ENCODE measurements at places on chromosomes 2 and 18. TPM values are rescaled to one million over a fixed set of nuclear protein-coding genes. Genes with fewer than 3 reads are reported as not detected.

- peak; percentile 75 for DNase-seq
These were observed 12.1 kb downstream of the GALNT14 start for GRCh38 chr2:31125918-31126695.

DNA sequence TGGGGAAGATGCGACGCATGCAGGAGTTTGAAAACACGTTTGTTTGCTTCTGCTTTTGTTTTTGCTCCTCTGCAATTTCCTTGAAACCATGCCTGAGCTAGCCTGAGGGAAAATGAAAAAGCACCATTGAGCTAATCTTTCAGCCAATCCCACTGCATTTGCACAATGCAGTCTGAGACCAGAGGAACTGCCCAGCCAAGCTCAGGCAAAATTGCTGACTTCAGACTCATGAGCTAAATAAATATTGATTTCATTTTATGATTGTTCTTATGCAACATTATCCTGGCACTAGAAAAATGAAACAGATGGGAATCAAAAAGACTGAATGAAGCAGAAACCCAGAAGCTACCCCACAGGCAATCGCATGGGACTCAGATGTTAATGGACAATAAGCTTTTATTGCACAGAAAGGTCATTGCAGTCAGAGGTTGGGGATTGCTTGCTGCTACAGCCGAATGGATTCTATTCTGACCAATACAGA lies 37.0 kb downstream of the TPRKB start:
- no peak for DNase-seq

- peak; percentile 74 for DNase-seq
These were observed 997 bp upstream of the TGIF1 start for GRCh38 chr18:3448838-3449511.

DNA sequence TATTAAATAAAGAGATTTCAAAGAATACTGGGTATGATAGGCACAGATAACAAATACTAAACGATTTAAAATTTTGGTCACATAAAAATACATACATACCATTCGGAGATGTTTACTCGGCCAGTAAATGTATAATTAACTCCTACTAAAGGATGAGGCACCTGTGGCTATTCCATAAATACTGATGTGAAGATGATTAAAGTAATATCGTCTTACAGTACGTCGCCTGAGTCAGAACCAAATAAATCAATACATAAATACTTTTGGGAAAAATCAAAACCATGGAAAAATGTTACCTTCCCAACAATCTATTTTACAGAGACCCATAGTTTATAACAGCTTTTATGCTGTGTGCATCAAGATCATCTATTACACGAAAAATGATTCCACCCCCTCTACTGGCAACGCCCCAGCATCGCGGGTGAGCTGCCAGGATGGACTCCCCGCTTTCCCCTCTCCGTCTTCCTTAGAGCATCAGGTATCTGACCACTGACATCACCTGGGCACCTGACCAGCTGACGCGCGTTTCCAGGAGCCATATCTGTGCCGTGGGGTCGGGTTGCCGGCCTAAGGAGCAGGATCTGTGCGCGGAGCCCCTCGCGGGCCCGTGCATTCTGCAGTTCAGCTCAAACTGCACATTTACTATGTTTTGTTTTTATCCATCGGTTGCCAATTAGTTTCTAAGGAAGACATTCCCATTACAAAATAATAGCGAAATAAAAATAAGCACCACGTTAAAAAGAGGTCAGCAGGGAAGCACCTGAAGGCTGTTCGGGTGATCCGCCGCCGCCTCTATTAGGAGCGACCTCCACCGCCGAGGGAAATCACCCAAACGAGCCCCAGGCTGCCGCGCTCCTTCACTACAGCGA lies 901 bp downstream of the ICA1L start:
- peak; percentile 34 for DNase-seq

GRCh38 chr2:158094487-158095092 lies 7.1 kb upstream of the UPP2 start:
- DNase-seq: peak; percentile 56

- no peak for DNase-seq
These were observed 18.1 kb downstream of the SMAD2 start for GRCh38 chr18:47912343-47912742.

DNA sequence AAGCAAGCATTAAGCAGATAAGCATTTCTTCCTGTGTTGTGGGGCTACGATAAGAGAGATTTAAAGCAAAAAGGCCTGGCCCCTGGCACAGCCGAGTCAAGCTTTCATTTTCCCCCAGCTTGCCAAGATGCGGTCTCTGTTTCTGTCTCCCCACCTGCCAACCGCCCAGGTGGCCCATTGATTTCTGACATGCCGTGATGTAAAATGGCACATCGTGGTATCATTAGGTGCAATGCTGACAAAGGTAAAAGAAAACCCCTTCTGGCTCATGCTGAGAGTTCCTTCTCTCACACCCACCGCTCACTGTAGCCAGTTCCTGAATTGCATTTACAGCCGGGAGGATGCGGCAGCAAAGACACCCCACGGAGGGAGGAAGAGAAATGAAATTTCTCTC lies 62.8 kb downstream of the BOD1L2 start:
- no peak for DNase-seq

DNA sequence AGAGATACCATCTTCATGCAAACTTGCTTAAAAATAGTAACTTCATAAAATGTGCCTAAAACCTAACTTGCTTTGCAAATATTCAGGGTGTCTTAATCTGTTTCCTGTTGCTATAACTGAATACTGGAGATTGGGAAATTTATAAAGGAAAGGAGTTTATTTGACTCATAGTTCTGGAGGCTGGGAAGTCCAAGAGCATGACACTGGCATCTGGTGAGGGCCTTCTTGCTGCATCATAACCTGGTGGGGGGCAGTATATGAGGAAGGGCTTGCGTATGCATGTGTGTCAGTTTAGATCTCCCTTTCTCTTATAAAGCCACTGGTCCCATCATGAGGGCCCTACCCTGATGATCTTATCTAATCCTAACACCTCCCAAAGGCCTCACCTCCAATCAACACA lies 166.5 kb downstream of the LPIN1 start:
- DNase-seq: no peak

Gene C2orf80
- not detected for total RNA-seq
